T-cell (primary cell): ENCODE measurements at places on chromosomes 11 and 22. TPM values are rescaled to one million over a fixed set of nuclear protein-coding genes. Genes with fewer than 3 reads are reported as not detected.

OR8G5 gene
- total RNA-seq = not detected

TMEM151A gene
- total RNA-seq = not detected

APOBEC3C gene
- total RNA-seq = 32.9 TPM

OMP gene
- not detected for total RNA-seq

MEI1 gene
- total RNA-seq = 52.8 TPM

DNA sequence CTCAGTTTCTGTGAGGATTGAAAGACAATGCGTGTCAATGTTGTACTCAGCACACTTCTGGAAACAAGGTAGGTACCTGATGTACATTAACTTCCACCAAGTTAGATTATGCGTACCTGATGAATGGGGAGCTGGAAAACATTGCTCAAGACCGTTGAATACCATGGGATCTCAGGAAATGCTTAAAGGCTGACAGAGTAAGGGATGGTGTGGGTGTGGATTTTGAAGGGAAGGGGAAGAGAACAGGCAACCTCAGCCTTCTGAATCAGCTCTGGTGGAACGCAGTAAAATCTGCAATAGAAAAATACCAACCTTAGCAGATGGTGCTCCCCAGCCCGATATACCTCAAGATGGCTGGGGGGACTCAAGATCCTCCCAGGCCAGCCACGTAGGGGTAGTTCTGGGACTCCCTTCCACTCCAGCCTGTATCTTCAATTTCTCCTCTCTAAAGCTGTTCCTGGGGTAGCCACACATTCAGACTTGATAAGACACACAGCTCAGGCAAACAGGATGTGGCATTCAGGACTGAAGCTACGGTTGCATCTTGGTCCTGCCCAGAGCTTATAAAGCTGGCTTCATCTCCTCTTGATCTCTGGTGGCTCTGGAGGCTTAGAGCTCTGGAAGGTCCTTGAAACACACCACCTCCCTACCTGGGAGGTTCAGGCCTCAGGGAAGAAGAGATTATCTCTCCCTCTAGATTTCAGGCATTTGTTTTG, 111.8 kb downstream of the CTNND1 start:
- DNase-seq = no peak
- no peaks in the 10 kb centered on the region for H3K27me3 ChIP-seq
